Astrocyte (in vitro differentiated cells and primary cell): ENCODE measurements at places on chromosomes 1 and 21. TPM values are rescaled to one million over a fixed set of nuclear protein-coding genes. Genes with fewer than 3 reads are reported as not detected.

Gene SYCP1
- not detected in 2 replicates for total RNA-seq

DNA sequence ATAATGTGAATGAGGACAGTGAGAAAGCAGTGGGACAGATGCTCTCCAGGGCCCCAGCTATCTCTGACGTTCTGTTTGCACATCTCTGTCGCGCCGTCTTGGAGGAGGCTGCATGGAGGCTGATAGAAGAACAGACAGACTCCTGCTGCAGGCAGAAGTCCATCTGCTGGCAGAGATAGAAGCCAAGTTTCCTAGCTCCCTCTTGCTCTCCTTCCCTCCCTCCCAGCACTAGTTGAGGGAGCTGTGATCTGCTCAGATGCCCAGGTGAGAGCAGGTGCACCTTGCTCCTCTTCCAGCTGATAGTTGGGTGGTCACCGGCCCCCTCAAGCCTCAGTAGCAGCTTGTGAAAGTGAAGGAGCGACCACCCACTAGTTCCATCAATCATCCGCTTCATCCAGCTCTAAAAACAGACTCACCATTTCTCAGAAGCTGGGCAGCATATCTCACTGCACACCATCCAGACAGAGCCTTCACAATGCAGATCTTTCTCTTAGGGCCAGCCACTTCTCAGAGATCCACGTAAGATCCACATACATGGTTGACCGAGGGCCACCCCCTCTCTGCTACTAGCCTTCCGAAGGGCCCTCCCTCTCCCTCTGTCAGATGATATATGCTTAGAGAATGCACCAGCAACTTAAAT is 12.9 kb downstream of the LRRN2 start:
- no peak for DNase-seq

- DNase-seq, result peak; percentile 16
These were observed 641 bp upstream of the ZBTB21 start for GRCh38 chr21:42010507-42011495.

GRCh38 chr1:92903765-92904164 is 57.5 kb downstream of the DIPK1A start:
- DNase-seq, result no peak

DNA sequence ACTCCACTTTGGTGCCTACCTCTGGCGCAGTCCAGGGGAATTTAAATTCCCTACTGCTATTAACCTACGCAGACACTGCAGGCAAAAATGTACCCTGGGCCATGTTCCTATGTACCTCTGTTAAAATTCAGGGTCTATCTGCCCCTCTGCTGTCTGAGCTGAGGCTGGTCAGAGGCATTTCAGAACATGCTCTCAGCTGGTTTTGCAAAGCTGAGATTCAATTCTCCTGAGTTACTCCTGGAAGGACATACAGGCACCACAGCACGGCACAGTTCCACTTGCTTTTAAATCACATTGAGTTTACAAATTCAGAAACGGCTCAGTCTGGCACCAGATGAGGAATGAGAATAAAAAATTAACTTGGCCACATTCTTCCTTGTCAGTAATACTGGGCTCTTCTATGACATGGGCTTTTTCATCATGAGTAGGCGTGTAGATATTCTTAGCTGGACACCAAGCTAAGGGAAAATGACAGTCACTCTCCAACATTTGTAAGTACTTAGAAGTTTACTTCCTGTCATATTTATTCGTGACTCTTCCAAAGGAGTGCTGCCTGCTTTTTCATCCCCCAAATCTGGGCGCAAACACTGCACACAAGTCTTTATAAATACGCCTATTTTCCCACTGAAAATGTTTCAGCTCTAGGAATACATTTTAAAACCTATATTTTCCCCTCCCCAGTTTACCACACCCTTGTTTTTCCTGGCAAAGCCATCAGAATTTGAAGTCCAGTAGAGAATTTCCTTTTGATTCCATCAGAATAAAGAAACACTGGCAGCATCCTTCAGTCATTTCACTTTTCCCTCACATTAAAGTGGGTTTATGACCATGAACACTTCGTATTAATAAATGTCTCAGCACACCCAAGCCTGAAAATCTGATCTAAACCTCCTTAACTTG is 1.9 kb downstream of the C1orf198 start:
- peak; percentile 67 for DNase-seq

GRCh38 chr1:93219443-93219842 is 38.9 kb downstream of the CCDC18 start:
- DNase-seq, result peak; percentile 66

- DNase-seq, result peak; percentile 49
These were observed 27.5 kb upstream of the COL9A2 start for GRCh38 chr1:40344597-40344996.

Gene EPRS1
- 159 and 173 TPM in 2 replicates for total RNA-seq

- no peak for DNase-seq
These were observed 52.4 kb upstream of the C1orf53 start for GRCh38 chr1:197850042-197850441.

- DNase-seq, result peak; percentile 59
These were observed 295.0 kb downstream of the VAV3 start for GRCh38 chr1:107669996-107670395.

GRCh38 chr1:113946112-113946511 is 17.0 kb downstream of the HIPK1 start:
- DNase-seq, result no peak

- peak; percentile 62 for DNase-seq
These were observed 14.5 kb downstream of the GNB1 start for GRCh38 chr1:1876335-1876930.

Gene MX1
- 420 and 434 TPM in 2 replicates for total RNA-seq
